ENCODE measurements at places on chromosomes 2 and 18.

GRCh38 chr18:54155412-54155811, 69.1 kb downstream of the MBD2 start:
- DNase-seq = no peak

DNA sequence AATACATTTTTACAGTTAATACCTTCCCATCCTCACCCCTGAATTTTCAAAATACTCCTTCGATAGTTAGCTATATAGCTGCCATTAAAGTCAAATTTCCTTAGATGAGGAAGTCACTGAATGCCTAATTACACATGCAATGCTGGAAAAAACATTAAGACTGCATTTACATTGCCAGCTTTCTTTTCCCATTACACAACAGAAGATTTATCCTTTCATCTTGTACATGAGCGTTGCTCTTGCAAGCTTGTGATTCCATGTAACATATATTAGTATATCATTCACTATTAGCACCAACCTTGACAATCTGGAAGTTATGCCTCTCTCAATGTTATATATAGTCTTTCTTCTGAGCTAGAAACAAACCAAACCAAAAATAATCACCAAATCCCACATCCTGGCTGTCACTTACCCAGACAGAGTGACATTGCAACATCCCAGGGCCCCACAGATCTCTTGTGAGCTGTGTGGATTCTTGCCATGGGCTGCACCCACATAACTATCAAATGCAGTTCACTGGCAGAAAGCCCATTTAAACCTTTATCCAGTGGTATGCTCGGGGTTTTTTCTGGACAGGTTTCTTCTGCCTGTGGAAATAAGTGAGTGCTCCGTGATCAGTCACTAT, 79.2 kb upstream of the PAPOLG start:
- DNase-seq = no peak

DNA sequence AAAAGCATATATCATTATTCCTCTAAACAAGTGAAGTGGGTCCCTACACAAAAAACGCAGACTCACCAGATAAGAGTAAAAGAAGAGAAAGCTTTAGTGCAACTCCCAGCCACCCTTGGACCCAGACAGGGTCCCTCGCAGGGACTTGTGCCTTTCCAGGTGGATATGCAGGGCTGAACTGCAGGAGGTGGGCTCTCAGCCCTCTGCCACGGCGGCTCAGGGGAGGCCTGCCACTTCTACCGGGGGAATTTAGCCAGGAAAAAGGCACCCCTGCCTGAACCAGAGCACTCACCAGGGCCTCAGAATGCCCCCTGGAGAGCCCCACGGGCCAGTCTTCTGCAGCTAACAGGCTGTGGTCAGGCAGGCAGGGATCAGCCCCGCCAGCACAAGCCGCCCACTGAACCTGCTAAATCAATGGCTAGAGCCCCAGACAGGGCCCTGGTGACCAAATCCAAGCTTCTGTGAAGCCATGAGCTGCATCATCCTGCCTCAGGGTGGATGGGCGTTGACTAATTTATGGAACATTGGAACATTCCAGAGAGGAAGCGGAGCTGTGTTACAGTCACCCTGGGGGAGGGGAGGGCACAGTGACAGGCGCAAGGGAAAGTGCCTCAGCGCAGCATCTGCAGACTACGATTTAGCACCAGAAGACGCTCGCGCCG, 209.3 kb downstream of the EIPR1 start:
- no peak for DNase-seq

DNA sequence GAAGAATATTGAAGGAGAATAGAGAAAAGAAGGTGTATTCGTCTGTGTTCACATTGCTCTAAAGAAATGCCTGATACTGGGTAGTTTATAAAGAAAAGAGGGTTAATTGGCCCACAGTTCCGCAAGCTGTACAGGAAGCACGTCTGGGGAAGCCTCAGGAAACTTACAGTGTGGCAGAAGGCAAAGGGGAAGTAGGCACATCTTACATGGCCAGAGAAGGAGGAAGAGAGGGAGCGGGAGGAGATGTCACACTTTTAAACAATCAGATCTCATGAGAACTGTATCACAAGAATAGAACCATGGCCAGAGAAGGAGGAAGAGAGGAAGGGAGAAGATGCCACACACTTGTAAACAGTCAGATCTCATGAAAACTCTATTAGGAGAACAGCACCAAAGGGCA, 159.6 kb upstream of the TPO start:
- DNase-seq = no peak

GRCh38 chr2:99711144-99711543, 221.3 kb upstream of the REV1 start:
- no peak for DNase-seq

DNA sequence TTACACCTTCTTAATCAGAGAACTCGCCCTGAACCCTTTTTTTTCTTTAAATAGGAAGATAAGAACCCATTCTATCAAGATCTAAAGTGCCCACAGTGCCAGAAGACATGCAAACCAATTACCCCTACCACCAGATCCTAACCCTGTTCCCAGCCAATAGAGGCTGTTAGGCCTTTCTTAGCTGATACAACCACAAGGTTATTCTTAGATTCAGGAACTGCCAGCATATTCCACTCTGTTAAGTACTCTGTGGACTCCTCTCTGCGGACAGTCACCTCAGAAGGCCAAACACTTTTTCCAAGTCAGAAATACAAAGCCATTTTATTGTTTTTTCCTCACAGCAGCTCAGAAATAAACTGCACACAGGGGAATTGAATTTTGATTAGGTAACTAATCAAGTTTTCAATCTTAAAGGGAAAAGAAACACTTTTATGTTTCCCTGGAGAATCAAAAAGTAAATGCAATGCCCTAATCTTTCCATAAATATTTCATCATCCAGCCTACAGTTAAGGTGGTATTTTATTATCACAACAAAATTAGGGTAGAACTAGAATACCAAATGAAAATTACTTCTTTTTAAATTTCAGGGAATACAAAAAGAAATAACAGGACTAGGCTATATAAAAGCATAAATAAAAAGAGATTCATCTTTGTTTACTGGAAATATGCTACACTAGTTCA, 111.4 kb downstream of the NBAS start:
- no peak for DNase-seq

- no peak for DNase-seq
Measured at GRCh38 chr2:2170189-2170588, 160.9 kb downstream of the MYT1L start.

GRCh38 chr2:217622205-217623060, 380.4 kb downstream of the TNS1 start:
- DNase-seq = no peak

GRCh38 chr2:16774980-16775898, 109.6 kb upstream of the CYRIA start:
- DNase-seq = no peak

All from stimulated activated CD4-positive, alpha-beta T cell treated with anti-CD3 and anti-CD28 coated beads, Interleukin-1b, Interleukin-23, amount 100 ng/mL, for 24 hours (primary cell).